ENCODE measurements at places on chromosomes 4 and X. TPM values are rescaled to one million over a fixed set of nuclear protein-coding genes. Genes with fewer than 3 reads are reported as not detected.

LONRF3 gene
- 5.0 TPM for total RNA-seq

MAGEB10 gene
- not detected for total RNA-seq

MBTPS2 gene
- total RNA-seq, result 29.0 TPM

GAGE12J gene
- not detected for total RNA-seq

PRKG2 gene
- total RNA-seq, result 5.0 TPM

PFKFB1 gene
- not detected for total RNA-seq
